ENCODE measurements at places on chromosomes 6 and 20.
A peak's percentile ranks its signal among the peaks of the same experiment; 100 is the strongest.

DNA sequence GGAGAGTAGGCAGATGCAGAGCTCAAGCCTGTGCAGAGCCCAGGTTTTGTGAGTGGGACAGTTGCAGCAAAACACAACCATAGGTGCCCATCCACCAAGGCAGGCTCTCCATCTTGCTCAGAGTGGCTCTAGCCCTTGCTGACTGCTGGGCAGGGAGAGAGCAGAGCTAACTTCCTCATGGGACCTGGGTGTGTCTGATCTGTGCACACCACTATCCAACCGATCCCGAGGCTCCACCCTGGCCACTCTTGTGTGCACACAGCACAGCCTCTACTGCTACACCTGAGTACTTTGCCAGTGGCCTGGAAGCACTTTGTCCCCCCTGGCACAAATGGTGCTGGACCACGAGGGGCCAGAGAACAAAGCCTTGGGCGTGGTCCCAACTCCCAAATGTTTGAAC is 7.9 kb upstream of the DEFB125 start:
- no peak for DNase-seq

- DNase-seq: no peak
These were observed 251.0 kb downstream of the SYNE1 start for GRCh38 chr6:152386131-152386530.

GRCh38 chr20:33071198-33071597 is 8.2 kb upstream of the BPIFB4 start:
- no peak for DNase-seq

- DNase-seq: no peak
These were observed 3.2 kb upstream of the SEC23B start for GRCh38 chr20:18504479-18505060.

- no peak for DNase-seq
These were observed 54.5 kb upstream of the DYNLRB1 start for GRCh38 chr20:34461779-34462087.

- DNase-seq: no peak
These were observed 19.1 kb upstream of the TSHZ2 start for GRCh38 chr20:52953020-52953419.

DNA sequence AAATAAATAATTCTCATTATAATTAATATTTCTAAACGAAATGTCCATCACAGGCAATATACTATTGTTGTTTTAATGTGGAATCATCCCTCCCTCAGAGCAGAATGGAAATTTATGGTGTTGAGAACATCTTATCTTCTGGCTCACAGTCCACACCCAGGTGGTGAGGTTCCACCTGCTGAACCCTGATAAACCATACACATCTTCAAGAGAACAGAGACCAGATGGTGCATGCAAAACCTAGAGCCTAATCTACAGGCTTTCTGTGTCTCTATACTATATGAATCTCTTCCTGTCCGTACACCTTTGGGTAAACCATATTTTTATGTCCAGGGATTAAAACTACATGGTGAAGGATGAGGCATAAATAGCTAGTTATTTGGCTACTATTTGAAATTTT is 52.3 kb upstream of the UFL1 start:
- no peak for DNase-seq

GRCh38 chr6:2659381-2659780 is 91.3 kb downstream of the MYLK4 start:
- DNase-seq: no peak

GRCh38 chr6:1131285-1132079 is 180.4 kb upstream of the FOXQ1 start:
- peak; percentile 58 for DNase-seq

GRCh38 chr20:46333161-46333991 is 25.1 kb upstream of the CDH22 start:
- no peak for DNase-seq

GRCh38 chr6:42259286-42259685 is 41.6 kb upstream of the MRPS10 start:
- DNase-seq: no peak

- no peak for DNase-seq
These were observed 3.5 kb upstream of the EPB41L1 start for GRCh38 chr20:36150847-36151539.

- no peak for DNase-seq
These were observed 189.8 kb downstream of the FOXA2 start for GRCh38 chr20:22394583-22394982.

DNA sequence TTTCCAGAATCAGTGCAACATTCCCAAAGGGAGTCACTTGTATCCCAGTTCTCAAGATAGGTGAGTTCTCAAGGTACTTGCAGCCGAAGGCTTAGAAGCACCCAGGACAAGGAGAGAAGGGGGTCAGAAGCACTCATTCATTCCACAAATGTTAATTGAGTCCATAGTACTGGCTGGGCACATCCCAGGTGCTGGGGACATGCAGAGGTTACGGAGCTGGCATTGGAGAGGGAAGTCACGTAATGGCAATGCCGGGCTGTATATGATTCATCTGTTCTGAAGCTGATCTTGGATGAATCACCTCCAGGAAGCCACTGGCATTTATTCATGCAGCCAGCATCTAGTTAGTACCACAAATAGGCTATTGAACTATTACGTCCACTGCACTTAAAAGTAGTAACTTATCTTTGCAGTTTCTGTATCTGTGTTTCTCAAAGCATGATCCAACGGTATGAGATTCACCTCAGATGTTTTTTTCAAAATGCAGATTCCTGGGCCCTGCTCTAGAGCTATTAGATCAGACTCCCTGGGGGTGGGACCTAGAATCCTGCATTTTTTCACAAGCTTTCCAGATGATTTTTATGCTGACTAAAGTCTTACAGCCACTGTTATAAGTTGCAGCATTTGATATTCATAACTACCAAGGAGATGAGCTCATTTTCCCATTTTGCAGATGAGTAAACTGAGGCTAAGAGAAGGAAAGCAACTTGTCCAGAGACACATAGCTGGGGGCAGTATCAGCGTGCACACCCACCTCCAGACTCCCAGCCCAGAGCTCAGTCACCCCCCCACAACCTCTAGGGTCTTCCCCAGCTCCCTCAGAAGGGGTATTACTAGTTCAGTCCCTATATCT is 44.1 kb upstream of the ID1 start:
- DNase-seq: peak; percentile 74

GRCh38 chr6:74018825-74019224 is 322.8 kb downstream of the CD109 start:
- no peak for DNase-seq

DNA sequence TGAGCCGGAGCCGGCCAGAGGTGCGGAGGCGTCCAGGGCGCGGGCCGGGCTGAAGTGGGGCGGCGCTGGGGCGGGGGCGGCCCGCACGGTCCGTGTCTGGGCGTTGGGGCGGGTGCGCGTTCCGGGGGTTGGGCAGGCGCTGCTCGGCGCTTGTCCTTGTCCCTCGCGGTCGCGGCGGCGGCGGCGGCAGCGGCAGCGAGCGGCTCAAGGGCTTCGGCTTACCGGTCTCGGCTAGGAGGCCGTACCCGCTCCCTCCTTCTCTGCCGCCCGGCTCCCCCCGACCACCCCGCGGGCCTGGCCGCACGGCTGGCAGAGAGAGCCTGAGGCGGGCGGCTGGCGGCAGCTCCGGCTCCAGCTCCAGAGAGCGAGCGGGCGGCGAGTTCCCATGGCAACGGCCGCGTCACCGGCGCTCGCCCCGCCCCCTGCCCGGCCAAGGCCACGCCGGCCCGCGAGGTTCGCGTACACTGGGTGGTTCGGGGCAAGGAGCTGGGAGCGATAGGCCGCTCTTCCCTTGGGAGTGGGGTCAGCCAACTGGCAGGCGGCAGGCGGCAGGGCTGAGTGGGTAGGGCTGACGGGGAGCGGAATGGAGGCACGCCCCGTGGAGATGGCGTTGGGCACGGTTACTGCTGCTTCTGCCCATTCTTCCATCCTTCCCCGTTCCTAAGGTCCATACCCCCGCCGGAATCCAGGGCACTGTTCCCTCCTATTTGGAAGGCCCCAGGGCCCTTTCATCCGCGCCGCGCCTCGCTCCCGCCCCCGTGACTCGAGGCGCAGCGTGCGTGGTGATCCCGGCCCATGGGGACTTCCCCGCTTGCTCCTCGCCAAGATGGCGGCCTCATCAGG is at the start of gene LRRC73:
Gene LRRC73 (minus strand): TSS at position 363 of the 843 bp plus-strand sequence. CDS start 561 bp downstream, outside the sequence.
- DNase-seq: peak; percentile 21

DNA sequence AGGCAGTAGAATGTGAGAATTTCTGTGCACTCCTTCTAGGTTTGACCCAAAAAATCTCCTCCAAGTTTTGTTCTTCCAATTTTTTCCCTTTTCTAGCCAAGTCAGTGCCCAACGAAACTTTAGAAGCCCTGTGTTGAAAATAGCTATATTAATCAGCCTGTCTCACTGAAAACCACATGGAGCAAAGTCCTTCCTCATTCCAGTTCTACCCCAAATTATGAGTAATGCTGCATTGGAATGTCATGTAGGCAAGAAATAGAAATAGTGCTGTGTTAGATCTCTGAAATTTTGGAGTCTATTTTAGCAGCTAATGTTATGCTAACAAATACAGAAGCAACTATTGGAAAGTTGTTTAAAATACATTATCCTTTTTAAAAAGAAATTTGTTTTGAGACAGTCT is 725.5 kb downstream of the TBC1D32 start:
- peak; percentile 47 for DNase-seq

DNA sequence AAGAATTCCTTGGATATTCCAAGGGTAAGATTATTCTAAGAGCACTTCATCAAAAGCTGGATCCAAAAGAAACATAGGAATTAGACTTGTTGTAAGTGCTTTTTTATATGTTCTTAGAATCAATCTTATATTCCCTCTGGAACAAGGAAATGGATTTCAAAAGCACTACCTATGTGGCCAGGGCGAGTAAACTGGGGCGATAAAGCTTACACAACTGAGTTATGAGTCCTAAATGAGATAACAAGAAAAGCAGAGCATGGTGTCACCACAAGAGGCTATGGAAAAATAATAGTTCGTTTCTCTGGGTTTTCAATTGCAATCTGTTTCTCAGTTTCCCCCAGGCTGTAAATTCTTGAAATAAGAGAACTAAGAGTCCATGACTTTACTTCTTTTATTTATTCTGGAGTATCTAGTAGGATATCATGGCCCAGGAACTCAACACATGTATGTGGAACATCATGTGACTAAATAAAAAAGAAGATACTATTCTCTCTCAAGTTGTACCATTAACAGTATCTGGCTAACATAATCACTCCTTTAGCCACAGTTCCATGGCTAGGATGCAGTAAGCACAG is 51.5 kb downstream of the NUDT3 start:
- DNase-seq: no peak

- DNase-seq: no peak
These were observed 123.4 kb downstream of the FLRT3 start for GRCh38 chr20:14214046-14214445.

DNA sequence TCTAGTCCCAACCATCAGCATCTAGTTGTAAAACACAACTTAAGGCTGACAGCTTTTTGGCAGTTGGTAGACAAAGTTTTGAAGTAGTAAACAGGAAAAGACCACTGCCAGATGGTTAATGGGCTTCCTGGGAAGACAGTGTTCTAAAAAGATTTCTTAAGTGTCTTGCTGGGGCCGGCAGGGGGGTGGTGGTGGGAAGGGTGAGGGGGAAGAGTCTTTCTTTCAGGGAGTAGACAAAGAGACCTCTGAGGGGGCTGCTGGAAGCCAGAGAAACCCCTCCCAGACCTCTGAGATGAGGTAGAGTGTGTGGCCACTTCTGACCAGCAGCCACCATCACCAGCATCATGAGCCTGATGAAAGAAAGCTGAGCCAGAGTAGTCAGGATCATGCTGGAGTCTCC is 784.9 kb downstream of the TENT5A start:
- no peak for DNase-seq

- no peak for DNase-seq
These were observed 1.1 kb downstream of the BAG2 start for GRCh38 chr6:57173056-57173885.
